ENCODE measurements at places on chromosomes 2 and 18.

DNA sequence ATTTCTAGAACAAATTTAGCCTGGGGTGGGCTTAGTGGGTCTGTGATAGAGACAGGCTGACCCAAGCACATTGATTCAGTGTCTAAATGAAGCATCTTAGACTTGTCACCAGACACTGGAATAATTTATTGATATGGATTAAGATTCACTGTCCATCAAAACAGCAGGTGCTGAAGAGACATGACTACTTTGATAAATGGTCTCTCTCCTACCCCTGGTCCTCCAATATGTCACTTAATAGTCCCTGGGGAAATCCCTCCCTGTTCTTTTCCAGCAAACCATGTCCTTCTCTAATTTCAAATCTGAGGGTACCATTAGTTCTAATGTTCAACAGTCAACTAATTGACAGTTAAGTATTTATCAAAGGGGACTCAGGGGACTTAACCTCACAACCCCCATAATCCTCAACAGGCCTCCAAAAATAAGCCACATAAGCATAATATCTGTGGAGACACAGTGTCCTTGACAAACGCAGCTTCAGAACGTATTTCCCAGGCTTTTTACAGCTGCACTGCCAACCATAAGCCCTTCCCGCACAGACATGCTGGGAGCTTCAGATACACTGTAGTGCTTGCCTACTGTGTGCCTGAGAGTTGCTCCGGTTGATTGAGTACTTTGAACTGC is 391.0 kb downstream of the THSD7B start:
- DNase-seq, result no peak

DNA sequence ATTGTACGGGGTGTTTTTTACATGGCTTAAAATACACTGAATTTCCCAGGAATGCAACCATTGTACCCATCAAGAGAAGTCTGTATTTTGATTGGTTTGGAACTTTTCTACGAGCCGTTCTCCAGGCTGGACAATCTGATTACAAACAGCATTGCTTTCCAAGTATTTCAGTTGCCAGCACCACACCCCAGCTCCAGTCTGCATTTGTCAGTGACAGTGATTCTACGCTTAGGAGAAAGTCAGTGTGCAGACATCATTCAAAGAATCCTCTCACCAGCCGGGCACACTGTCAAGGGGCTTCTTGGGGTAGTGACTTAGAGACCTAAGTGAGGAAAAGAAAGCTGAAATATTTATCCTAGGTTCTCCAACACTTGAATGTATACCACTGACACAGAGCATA is 194.1 kb downstream of the ANAPC1 start:
- DNase-seq, result no peak

DNA sequence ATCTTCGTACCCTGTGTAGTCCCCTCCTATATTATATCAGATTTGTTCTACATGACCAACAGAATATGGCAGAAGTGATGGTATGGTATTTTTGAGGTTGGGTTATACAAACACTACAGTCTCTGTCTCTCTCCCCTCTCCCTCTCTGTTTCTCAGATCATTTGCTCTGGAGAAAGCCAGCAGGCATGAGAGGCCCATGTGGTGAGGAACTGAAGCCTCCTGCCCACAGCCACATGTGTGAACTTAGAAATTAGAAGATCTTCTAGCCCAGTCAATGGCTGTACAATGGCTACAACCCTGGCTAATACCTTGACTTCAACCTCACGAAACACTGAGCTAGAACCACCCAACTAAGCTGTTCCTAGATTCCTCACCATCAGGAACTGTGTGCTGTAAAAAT is 250.6 kb downstream of the SMAD2 start:
- no peak for DNase-seq

DNA sequence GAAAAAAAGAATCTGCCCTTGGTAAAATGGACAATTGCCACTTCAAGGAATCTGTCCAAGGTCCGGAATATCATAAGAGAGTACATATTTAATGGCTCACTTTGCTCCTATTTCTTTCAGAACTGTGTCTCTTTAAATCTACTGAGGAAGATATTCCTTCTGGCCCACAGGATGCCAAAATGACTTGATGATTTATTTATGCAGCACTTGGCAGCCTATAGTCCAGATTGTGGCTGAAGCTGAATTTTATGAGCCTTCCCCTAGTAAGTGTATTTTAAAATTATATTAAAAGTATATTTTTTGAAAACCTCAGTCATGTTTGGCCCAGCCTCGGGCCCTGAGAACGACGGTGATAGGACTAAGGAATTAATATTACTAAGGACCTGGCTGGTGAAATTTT is 465.1 kb upstream of the HNRNPA3 start:
- DNase-seq, result no peak

GRCh38 chr2:10524851-10525572 is 76.9 kb upstream of the ODC1 start:
- no peak for DNase-seq

DNA sequence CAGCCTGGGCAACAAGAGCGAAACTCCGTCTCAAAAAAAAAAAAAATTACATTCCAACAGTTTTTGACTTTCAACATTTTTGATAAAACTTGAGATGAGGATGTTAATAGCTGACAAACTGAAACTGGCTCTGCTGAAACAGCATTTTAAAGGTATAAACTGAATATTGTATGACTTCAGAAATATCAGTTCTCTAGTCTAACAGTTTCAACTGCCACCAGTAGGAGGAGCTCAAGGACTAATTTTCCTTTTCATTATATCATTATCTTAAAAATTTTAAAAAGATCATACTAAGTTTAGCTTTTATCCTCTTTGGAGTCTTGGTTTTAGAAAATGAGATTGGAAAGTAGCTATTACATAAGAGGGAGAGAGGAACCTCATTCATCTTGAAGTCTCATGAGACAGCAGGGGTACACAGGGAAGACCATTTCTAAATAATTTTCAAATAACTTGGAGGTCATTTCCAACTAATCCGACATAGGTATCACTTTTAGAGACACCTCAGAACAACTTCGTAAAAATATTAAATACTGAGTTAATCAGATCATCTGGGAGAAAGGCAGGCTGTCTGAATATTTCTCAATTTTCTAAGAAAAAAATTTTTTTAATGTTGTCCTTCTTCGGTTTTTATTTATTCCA is 37.6 kb upstream of the MCM6 start:
- no peak for DNase-seq

GRCh38 chr2:75023666-75024455 is 65.4 kb downstream of the POLE4 start:
- no peak for DNase-seq

GRCh38 chr2:11446733-11447248 is 19.2 kb downstream of the E2F6 start:
- no peak for DNase-seq

- no peak for DNase-seq
Measured at GRCh38 chr18:46264255-46264654, 160.1 kb downstream of the HAUS1 start.

GRCh38 chr2:170201275-170201674 is 23.3 kb downstream of the MYO3B start:
- DNase-seq, result no peak

DNA sequence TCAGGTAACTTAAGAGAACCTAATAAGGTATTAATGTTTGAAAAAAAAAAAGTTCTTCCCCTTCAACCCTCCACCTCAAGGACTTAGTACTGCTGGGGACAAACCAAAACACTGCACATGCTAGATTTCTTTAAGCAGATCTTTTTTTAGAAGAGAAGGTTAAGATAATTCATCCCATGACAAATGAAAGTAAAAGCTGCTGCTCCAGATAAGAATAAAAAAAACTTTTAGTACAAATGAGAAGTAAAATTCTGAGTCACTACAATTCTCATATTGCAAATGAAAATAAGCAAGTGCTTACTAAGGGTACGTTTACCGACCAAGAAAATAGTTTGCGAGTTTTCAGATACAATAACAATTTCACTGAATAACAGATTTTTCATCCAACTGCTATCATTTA is 8.9 kb downstream of the STAM2 start:
- DNase-seq, result no peak

DNA sequence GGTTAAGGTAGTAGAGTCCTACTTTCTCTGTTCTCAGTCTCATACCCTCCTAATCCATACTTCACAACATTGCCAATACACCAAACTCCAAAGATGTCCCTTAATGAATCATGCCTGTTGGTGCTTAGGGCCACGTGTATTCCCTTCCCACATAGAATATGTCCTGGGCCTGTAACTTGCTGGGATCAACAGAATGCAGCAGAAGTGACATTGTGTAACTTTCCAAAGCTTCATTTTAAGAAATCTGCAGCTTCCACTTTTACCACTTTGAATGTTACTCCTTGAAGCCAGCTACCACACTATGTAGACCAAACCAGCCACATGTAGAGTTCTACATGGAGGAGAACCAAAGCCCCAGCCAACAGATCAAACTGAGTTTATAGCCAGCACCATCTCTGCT is 58.5 kb upstream of the ARHGAP15 start:
- no peak for DNase-seq

- peak; percentile 61 for DNase-seq
Measured at GRCh38 chr18:28176948-28177827, at the start of gene CDH2. Gene CDH2 (minus strand): TSS chr18:28177130. CDS start chr18:28177022, 108 bp downstream.

DNA sequence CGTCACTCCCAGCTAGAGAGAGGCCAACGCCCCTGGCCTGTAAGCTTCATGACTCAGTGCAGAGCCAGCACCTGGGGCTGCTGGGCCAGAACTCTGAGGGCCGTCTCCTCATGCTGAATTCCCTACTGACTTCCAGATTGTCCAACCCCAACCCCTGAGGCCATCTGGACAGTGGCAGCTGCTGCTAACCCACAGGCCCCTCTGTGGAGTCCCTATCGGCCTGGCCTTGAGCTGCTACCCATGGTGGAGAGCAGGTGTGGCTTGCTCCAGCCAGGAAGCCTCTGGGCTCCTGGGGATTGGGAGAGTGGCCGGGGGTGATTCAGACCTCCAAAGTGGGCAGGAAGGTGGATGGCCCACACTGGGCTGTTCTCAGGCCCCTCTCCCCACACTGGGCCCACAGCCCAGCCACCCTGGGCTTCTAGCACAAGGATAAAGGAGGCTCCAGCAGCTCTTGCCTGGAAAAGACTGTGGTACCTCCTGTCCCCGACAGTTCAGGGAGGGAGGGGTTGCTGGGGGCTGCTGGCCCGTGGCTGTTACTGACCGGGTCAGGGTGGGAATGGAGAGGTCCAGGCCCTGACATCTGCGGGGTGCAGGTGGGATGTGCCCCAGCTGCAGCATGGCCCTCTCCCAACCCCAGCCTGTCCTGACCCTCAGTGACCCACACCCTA is 8.2 kb downstream of the TEKT4 start:
- no peak for DNase-seq

DNA sequence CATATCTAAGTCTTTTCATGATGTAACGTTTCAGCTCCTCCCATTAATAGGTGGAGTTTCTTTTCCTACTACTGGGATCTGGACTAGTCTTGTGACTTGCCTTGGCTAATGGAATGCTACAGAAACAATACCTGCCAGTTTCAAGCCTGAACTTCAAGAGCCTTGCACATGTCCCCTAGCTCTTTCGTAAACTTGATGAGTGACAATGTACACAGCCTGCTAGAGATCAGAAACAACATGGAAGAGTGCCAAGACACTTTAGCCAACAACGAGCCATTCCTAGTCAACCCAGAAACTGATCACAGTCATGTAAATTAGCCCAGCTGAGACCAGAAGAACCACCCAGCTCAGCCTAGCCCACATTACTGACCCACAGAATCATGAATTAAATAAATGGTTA is 24.8 kb upstream of the STK39 start:
- no peak for DNase-seq

DNA sequence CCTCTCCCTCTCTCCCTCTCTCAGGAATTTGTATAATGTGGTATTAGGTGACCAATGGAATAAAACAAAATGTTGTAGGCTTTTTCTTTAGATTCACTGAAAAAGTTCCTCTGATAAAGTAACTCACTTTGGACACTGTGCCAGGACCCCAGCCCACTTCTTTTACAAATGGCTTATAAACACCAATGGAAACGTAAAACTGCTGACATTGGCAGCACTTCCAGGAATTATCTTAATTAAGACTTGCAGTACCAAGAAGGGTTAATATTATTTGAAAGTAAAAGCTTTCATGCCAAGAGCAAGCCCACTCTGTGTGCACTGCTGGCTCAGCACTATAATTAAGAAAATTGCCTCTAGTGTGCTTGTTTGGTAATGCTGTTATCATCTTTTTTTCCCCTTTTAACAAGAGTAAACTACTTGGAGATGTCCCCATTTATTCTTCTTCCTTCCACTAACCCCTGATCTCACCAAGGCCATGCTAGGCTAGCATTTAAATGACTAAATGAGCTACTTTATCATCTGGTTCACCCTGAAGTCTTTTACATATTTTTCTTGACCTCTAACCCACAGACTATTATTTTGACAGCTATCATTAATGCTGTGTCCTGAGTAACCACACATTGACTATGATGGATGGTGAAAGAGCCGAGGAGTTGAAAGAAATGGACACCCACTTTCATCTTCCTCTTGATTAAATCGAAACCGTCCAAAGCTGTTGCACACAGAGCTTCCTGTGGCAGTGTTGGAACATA is 232.2 kb upstream of the ETAA1 start:
- peak; percentile 37 for DNase-seq

DNA sequence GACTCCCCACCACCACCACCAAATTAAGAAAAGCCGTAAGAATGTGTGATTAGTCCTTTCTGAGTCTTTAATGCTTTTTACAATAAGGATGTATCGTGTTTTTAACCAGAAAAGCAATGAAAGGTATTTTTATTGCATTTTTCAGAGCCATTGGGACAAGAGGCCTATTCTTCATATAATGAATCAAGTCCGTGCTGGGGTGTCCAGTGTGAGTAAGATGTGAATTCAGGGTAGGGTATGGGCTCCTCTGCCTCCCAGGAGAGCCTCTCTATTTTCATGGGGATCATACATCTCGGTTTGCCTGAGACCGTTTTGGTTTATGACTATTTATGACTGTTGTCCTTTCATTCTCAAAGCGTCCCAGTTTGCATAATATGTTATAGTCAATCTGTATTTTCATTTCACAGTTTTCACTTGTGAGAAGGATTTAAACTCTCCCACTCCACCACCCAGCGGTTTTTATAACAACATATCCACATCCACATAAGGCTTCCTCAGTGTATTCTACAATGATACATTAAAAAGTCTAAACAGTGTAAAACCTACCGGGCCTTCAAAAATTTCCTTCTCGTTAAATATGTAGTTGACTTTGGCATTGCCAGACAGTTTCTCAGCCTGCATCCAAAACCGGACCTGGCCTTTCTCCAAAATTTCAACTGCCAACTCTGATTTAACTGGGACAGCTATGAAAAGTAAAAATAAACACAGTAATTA is 80.8 kb upstream of the LPIN2 start:
- DNase-seq, result no peak

DNA sequence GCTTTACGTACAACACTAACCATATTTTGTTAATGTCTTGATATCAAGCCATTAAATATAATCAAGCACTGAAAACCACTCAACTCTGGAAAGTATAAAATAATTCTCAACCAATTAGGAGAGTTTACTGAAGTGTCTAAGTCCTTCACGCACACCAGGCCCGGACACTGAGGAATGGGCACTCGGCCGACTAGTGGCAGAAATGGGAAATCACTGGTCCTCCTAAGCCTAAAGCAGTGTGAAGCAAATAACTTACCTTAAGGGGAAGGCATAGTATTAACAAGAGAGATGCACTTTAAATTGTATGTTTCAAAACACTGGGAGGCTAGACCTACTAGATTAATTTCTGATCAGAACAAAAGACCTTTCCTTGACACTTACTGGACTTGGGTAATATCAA is 45.7 kb downstream of the FAM210A start:
- no peak for DNase-seq

GRCh38 chr18:40407909-40408308 is 1547.1 kb upstream of the PIK3C3 start:
- no peak for DNase-seq

GRCh38 chr2:43233218-43234212 is 7.1 kb upstream of the ZFP36L2 start:
- no peak for DNase-seq

Data from NCI-H1436 treated with DMSO at 0.1 percent for 48 hours (cell line).